ENCODE measurements at places on chromosomes 12 and 14.

DNA sequence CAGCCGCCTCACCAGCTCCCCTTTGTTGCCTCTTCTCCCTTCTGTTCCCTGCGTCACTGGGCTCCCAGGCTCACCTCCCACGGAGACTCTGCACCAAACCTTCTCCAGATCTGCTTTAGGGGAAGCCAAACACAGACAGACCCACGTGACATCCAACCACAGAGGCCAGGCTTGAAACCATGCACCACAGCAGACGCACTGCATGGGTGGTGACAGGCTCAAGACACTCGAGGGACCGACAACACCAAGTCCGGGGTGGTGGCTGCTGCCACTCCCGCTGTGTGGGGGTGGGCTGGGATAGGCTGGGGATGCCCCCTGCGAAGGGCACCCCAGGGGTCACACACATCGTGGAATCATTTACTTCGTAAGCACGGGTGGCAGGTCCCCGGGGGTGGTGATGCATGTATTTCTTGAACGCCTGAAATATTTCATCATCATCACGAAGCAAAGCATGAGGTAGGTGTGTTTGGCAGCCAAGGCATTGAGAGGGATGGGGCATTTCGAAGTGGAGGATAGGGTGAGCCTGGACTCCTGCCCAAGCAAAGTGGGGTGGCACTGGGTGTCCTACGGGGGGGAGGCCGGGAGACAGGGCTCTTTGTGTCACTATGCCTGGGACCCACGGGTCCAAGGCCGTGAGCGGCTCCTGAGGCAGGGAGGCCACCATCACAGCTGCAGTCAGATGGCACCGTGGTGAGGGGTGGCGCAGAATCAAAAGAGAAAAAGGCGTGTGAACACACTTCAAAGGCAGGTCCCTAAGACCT, 66.8 kb upstream of the RFLNA start:
- no peak for DNase-seq

GRCh38 chr12:109760031-109760929, 46.7 kb downstream of the FAM222A start:
- peak; percentile 6 for DNase-seq

DNA sequence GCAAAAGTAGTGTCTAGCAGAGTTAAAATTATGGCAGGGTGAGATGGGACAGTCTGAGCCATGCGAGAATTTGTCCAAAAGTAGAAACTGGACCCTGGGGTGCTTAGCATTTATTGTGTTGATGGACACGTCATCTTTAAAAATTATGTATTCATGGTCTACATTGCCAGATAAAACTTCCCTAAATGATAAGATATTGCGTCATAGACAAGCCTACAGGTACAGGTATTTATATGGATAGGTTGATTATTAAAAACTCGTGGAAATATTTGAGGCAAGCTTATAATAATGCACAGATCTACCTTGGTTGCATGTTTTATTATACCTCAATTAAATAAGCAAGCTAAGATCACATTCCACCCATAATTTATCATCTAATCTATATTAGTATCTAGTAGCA, 196.0 kb upstream of the PDZRN4 start:
- no peak for DNase-seq

- no peak for DNase-seq
These were observed 280.8 kb downstream of the ZFP36L1 start for GRCh38 chr14:68512088-68512487.

DNA sequence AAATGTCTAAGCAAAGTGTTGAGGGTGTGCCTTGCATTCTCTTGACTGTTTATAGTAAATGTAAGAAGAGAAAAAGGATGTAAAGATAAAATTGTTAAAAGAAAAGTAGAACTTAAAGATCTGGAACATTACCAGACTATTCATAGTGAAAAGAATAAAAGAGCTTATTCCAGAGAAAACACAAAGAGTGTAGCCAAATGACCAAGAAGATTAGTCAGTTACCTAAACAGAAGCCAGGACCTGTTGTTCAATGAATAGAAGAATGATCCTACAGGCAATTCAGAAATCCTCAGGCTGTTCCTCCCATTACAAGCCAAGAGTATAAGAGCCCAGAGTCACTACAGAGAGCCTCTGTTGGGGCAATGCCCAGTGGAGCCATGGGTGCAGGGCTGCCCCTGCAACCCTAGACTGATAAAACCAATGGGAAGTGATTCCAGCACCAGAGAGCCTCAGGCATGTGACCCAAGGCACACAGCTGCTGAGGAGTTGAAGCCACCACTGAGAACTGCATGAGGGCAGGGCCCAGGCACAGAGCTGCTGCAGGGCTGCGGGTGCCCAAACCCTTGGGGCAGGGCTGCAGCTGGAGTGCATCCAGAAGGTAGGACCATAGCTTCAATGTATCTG, 91.1 kb upstream of the SLC38A4 start:
- DNase-seq, result no peak

DNA sequence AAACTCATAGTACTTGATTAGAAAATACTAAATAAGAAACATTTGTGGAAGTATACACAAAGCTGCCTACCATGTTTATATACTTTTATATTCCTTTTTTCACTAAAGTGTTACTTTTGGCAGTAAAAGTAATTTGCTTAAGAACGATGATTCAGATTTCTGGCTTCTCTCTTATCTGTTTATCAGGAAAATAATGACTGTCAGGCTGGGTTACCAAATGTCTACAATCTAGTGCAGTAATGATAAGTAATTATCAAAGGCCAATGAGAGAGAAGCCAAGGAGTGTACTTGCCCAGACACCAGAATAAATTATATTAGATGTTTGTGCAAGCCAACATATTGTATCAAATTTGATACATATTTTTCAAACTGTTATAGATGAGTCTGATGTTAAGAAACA, 113.4 kb downstream of the RALGAPA1 start:
- DNase-seq, result no peak

GRCh38 chr14:90981636-90982035, 78.8 kb downstream of the RPS6KA5 start:
- no peak for DNase-seq

DNA sequence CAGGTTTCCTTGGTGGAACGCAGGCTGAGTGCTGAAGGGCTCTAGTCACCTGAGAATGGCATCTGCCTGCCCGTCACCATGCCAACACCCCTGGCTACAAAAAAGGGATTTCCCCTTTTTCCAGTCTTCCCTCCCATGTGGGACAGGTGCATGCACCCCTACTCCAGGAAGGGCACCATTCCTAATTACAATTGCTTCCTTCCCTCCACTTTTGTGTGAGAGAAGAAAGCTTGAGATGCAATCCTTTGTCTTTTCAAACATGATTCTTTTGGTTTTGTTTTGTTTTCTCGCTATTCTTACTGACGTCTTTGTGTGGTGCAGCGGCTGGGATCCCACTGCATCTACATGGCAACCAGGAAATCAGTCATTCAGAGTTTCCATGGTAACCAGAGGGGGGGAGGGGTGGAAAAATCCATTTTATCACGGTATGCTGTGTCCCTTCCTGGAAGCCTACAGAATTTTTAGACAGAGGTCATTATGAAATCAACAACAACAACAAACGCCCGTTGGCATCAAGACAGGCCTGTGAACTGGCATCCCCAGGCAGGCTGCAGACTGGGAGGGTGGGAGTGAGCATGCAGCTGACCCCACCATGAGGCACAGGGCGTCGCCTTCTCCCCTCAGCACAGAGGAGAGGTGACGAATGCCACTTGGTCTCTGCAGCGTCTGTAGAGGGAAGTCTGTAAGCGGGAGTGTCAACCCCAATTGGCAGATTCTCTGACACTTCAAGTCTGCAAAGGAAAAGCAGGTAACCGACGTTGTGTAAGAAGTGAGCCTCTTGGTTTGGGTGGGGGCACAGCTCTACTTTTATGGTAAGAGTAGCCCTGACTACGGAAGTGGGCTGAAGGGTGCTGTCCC, 13.6 kb upstream of the GNG2 start:
- peak; percentile 79 for DNase-seq

DNA sequence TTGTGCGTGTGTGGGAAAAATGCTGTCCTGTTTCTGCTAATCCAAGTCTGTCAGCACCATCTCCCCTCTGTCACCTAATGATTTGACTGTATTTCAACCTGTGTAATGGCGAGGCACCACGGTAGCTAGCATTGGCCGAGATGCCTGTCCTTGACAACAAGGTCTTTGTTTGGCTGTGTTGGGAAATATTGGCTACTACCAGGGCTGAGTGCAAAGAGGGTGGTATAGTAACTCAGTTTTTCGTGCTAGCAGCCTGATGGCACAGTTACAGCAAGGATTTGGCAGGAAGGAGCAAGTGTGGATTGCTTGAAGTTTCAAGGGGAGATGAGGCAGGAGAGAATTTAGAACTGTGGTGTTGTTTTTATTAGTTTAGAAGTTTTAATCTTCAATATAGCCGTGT, 440.3 kb upstream of the RGS6 start:
- no peak for DNase-seq

GRCh38 chr12:113297214-113297587, 37.7 kb downstream of the SLC8B1 start:
- DNase-seq, result no peak

DNA sequence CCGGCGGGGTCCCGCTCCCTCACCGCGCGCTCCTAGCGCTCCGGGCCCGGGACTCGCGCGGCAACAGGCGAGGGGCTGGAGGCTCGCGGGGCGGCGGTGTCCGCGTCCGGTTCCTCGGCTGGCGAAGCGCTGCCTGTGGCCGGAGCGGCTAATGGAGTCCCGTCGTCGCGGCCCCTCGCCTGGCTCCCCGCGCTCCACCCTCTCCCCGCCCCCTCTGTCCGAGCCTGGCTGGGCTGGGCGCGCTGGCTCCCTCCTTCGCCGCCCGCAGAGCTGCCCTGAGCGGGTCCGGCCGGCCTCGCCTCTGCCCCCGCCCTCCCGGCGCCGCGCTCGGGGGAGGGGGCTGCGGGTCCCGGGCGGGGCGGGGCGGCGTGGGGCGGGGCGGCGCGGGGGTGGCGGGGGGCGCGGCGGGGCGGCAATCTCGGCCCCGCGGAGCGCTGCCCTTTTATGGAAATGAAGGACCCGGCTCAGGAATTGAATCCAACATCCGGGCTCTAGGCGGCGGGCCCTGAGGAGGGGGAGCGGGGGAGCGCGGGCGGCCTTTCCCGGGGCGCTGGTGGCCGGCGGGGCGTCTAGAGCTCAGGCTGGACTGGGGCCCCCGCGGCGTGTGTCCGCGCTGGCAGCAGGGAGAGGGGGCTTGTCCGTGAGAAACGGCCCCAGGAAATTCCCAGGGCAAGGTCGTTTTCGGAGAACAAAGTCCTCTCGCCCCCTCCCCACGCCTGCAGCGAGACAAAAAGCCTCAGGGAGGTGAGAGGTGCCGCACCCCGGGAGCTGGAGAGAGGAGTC, at the start of gene FERMT2:
Gene FERMT2 (minus strand): TSS at position 153 of the 783 bp plus-strand sequence. CDS start 482 bp downstream, outside the sequence.
- DNase-seq, result no peak

GRCh38 chr12:56102683-56103065, 1.7 kb upstream of the PA2G4 start:
- no peak for DNase-seq

- no peak for DNase-seq
These were observed 36.5 kb downstream of the TDP1 start for GRCh38 chr14:89992273-89992672.
